BE2C (cell line): ENCODE measurements at places on chromosomes 3 and 15.

GRCh38 chr15:48086133-48086532, 34.7 kb upstream of the SLC24A5 start:
- DNase-seq: no peak

DNA sequence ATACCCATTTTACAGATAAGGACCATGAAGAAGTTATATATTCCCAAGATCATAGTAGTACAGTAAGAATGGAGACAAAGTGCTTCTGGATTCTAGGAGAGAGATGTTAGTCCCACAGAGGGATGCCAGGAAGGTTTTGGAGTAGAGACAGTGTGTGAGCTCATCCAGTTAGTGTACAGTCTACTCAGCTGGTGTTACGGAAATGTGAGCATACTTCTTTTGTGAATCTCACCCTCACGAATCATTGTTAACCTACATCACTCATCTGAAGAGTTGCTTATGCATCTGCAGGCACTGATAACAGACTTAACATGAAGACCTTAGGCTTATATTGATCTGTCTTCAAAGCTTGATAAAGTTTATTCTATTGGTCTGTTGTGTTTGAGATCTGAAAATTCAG, 106.6 kb upstream of the PTPRG start:
- DNase-seq: no peak

- DNase-seq: no peak
Observed at GRCh38 chr3:194810076-194810475, 124.4 kb downstream of the FAM43A start.

DNA sequence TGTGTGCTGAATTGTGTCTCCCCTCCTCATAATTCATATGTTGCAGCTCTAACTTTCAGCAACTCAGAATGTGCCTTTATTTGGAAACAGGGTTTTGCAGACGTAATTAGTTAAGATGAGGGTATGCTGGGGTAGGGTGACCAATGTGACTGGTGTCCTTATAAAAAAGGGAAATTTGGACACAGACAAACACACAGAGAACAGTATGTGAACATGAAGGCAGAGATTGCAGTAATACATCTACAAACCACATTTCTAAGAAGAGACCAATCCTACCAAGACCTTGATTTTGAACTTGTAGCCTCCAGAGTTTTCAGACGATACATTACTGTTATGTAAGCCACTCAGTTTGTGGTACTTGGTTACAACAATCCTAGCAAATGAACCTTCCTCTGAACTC, 817.8 kb downstream of the TUSC7 start:
- DNase-seq: no peak

DNA sequence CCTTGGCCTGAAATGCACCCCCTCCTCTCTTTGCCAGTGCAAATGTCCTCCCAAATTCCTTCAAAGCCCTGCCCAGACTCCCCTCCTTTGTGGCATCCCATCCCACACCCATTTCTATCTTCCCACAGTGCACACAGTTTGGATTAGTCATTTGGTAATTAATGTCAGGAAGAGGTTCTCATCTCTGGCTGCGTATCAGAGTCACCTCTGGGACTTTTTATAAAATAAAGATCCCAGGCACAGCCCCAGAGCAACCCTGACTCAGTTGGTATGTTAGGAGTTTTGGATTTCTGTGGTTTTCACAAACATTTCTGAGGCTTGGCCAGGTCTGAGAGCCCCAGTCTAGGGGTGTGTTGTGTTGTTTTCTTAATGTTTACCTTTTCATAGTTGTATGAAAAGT, 41.6 kb downstream of the C3orf20 start:
- no peak for DNase-seq

GRCh38 chr3:184373422-184373821, 4.6 kb downstream of the THPO start:
- DNase-seq: no peak

GRCh38 chr15:98599909-98600691, 48.2 kb upstream of the IGF1R start:
- no peak for DNase-seq

GRCh38 chr15:88071141-88071540, 185.4 kb downstream of the NTRK3 start:
- DNase-seq: no peak

GRCh38 chr15:90735923-90736322, 18.8 kb downstream of the BLM start:
- DNase-seq: no peak

GRCh38 chr3:15427981-15428380, 583 bp downstream of the EAF1 start:
- no peak for DNase-seq

DNA sequence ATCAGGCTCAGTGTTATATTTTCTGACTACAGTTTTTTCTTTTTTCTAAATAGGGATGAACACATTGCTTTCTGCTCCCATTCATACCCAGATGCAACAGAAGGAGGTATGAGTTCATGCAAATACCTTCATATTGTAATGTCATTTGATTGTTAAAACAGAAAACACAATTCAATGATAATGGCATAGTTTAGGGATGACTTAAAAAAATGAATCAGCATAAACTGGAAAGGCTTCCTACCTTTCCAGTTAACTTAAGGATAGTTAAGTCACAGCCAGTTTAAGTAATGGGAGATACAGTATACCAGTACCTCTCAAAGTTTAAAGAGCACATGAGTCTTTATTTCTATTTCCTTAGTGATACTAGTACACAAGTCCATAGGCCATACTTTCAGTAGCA, 24.9 kb downstream of the KNL1 start:
- DNase-seq: no peak

GRCh38 chr3:35144011-35144410, 495.3 kb upstream of the ARPP21 start:
- DNase-seq: no peak

DNA sequence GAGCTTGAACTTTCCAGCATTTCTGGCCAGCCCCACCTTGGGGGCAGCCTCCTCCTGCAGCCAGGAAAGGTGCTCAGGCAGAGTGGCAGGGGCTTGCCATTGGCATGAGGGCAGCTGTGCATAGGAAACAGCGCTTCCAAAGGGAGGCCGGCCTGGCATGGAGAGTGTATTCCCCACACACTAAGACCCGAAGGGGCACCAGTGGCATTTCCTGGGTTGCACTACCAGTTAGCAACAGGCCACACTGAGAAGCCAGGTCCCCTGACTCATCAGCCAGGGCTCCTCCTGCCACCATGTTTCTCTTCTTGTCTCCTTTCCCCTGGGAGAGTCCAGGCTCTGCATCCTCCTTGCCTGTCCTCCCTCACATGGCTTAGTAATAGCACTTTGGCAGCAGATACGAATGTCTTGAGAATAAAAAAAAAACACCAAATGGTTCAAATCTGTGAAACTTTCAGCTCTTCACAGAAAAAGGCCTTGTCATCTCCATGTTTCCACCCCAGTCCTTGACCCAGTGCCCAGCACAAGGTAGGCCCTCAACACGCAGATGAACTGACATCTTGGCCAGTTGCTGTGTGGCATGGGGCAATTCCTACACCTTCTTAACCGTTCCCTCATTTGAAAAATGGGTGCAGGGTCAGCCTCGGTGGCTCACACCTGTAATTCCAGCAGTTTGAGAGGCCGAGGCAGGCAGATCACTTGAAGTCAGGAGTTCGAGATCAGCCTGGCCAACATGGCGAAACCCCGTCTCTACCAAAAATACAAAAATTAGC, 180.4 kb downstream of the SMAD6 start:
- no peak for DNase-seq

DNA sequence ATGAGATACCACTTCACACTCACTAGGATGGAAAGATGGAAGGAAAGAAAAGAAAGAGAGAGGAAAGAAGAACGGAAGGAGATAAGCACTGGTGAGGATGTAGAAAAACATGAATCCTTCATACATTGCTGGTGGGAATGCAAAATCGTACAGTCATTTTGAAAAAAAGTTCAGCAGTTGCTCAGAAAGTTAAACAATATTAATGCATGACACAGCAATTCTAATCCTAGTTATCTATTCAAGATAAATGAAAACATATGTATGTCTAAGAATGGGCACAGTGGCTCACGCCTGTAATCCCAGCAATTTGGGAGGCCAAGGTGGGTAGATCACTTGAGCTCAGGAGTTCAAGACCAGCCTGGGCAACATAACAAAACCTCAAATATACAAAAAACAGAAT, 59.1 kb downstream of the SENP7 start:
- no peak for DNase-seq

- DNase-seq: no peak
Observed at GRCh38 chr3:151282921-151283320, 4.6 kb upstream of the P2RY14 start.

GRCh38 chr3:133834621-133835417, 29.2 kb downstream of the SRPRB start:
- no peak for DNase-seq

- no peak for DNase-seq
Observed at GRCh38 chr3:72444656-72445223, 403.5 kb downstream of the SHQ1 start.

DNA sequence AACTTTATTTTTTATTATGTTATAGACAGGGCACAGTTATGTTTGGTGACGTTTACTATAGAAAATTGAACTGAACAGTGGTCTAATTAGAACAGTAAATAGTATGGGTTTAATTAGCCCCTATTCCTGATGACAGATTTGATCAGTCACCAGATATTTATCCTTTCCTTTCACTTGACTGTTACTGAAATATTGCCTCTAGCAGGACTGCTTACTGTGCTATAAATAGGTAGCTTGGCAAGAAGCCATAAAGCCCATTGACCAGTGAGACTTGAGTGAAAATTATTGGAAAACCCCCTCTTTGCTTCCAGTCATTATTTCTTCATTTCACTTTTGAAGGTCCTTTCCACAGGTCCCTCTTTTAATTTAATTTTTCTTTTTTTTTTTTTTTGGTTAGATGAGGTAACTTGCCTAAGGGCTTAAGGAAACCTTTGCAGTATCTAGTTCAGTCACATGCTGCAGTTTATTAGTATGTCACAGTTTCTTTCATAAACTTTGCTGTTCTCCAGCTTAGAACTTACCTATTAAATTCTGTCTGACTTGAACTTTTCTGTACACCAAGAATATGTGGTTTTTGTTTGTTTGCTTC, 115.6 kb downstream of the ADAMTSL3 start:
- no peak for DNase-seq

- DNase-seq: no peak
Observed at GRCh38 chr3:64046592-64046991, 23.3 kb upstream of the PSMD6 start.

DNA sequence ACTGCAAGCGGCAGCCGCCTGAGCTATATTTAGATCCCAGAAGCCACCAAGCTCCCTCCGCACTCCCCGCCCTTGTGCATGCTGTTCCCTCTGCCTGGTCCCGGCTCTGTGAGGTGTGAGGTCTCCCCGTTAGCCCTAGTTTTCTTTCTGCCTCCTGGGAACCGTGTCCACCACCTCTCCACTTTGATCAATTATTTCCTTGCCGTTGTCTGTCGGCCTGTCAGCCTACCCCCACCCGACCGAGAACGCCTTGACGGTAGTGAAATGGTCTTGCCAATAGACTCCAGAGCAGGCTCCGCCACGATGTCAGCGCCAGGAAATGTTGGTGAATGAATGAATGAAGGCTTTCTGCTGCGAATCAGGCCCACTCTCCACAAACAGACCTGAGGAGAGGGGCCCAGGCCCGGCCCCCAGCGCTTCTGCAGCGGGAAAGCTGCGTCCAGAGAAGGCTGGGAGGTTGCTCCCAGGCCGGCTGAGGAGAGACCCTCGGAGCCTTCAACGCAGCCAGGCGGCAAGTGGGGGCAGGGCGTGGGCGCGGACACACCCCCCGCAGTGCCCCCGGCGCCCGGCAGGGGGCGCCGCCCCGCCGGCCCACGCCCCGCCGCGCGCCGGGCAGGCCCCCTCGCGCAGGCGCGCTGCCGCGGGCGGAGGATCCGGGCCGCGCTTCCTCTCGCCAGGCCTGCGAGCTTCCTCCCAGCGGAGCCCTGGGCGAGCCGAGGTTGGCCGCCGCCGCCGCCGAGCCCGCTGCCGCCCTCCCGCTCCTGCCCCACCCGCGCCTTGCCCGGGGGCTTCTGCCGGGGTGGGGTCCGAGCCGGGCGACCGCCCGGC, at the start of gene CSK:
Gene CSK, plus strand, starts transcription at position 650 of the 828 bp plus-strand sequence. CDS start 16,218 bp downstream, outside the sequence.
- peak; percentile 87 for DNase-seq

DNA sequence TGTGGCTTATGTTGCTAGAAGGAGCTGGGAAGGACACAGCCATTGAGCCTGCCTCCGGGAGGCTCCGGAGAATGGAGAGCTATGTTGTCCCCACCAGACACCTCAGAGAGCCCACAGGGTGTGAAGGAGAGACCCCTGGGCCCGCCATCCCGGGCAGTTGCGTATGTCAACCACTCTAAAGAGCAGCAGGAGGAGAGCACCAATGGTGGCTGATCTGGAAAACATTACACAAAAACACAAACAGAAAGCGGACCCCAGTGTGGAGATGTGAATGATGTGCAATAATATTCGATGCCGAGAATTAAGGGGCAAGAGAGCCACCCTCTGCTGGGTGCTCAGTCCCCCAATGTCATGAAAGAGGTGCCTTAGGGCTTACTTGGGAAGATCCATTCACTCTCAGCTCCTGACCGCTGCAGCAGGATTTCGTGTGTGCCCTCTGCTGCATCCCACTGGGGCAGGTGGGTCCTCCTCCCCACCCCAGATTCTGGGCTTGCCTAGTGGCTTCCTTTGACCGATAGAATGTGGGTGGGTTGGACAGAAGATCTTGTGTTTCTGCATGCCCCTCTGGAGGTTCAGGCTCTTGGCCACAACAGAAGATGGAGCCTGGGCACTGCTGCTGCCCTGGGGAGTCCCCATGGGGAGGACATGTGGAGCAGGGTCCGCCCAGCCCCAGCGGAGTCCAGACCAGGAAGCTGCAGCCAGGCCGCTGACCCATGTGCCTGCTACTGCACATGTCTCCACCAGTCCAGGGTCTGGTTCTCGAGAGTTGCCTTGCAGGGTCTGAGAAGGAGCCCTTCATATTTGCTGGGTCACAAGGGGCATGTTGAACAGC, 245.3 kb downstream of the OCA2 start:
- no peak for DNase-seq

- DNase-seq: no peak
Observed at GRCh38 chr15:43889042-43889441, 62.2 kb downstream of the WDR76 start.

- DNase-seq: no peak
Observed at GRCh38 chr3:135878501-135878900, 87.0 kb upstream of the PPP2R3A start.
